ENCODE measurements at places on chromosomes 16 and 17.

- no peak for DNase-seq
Observed at GRCh38 chr16:76696876-76697275, 419.7 kb downstream of the CNTNAP4 start.

- DNase-seq, result no peak
Observed at GRCh38 chr16:72921620-72922019, 126.3 kb downstream of the ZFHX3 start.

- no peak for DNase-seq
Observed at GRCh38 chr16:24583494-24583893, 44.1 kb downstream of the RBBP6 start.

DNA sequence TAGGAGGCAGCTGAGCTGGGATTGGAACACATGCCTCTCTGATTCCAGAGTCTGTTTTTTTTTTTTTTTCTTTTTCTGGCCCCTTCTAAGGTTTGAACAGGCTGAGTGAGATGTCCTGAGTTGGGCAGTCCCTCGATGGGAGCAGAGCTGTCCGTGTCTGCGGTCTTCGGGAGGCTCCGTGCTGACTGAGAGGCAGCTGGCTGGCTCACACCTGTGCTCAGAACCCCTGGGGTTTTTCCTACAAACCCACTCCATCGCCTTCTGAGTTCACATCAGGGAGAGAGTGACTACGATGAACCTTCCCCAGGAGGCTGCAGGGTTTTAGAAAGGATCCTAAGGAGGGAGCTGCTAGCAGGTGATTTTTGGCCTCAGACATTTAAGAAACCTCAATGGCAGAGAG lies 92.5 kb downstream of the IRF8 start:
- DNase-seq, result no peak

DNA sequence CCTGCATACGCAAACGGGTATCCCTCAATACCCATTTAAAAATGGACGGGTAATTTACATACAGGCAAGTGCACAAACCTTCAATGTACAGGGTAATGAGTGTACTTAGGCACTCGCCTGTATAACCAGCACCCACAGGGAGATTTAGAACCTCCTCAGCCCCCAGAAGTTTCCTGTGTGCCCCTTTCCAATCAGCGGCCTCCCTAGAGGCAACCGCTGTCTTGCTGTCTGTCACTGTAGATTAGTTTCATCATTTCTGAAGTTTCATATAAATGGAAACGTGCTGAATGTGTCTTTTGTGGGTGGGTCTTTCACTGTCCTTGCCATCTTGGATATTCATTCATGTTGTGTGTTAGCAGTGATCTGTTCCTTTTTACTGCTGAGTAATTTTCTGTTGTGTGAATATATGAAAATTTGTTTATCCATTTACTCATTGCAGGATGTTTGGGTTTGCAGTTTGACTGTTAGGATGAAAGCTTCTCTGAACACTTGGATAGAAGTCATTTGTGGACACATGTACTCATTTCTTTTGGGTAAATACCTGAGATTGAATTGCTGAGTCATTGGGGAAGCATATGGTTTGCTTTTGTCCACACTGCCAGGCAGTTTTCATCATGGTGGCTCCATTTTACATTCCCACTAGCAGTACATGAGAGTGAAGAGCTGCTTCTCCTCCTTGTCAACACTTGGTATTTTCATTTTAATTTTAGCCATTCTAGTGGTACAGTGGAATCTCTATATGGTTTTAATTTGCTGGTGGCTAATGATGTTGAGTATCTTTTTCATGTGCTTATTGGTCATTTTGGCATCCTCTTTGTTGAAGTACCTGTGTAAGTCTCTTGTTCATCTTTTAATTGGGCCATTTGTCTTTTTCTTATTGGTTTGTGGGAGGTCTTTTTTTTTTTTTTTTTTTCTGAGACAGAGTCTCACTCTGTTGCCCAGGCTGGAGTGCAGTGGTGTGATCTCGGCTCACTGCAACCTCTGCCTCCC lies 2.1 kb upstream of the ADCY7 start:
- no peak for DNase-seq

DNA sequence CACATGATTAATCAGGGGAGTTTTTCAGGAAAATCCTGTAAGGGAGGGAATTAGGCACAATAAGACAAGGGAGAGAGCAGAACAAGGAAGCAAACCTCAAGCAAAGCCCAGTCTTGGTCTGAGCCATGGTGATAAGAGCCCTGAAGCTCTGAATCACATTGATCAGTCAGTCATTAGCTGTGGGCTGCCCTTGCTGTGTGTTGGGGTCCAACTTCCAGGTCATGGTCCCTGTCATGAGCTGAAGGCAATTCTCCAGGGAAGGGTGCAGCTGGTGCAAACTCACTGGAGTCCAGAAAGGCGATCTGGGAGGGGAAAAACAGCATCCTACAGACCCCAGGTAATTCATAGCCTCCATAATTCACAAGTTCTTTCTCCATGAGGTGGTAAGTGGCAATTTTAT lies 89.9 kb downstream of the CYLD start:
- DNase-seq, result no peak

DNA sequence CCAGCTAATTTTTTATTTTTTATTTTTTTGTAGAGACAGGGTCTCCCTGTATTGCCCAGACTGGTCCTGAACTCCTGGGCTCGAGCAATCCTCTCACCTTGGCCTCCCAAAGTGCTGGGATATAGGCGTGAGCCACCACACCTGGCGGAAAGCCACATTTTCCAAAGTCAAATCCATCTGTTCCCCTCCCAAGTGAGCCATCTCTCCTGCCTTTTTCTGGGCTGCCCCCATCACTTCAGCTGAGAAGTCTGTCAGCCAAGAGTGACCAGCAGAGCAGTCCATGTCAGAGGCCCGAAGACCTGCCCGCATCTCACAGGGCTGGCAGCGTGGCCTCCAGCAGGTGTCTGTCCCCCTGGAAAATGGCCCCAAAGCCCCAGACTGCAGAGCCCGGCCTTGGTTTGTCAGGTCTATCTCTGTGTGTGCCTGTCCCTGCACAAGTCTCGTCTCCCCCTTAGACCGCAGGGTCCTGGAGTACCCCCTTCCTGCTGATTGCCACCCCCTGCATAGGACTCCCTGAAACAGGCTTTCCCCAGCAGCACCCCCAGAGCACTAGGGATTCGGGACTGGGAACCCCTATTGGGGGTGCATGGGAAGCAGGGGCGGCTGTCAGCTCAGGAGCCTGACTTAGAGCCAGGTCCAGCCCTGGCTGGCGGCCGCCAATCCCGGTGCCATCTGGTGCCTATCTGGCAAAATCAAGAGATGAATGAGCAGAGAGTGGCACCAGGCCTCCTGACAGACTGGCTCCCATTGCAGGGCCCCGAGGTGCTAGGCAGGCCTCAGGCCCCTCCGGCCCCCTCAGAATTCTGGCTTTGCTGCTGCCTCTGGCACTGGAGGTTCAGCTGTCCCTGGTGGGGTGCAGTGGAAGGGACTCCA lies 7.8 kb downstream of the TTYH2 start:
- no peak for DNase-seq

DNA sequence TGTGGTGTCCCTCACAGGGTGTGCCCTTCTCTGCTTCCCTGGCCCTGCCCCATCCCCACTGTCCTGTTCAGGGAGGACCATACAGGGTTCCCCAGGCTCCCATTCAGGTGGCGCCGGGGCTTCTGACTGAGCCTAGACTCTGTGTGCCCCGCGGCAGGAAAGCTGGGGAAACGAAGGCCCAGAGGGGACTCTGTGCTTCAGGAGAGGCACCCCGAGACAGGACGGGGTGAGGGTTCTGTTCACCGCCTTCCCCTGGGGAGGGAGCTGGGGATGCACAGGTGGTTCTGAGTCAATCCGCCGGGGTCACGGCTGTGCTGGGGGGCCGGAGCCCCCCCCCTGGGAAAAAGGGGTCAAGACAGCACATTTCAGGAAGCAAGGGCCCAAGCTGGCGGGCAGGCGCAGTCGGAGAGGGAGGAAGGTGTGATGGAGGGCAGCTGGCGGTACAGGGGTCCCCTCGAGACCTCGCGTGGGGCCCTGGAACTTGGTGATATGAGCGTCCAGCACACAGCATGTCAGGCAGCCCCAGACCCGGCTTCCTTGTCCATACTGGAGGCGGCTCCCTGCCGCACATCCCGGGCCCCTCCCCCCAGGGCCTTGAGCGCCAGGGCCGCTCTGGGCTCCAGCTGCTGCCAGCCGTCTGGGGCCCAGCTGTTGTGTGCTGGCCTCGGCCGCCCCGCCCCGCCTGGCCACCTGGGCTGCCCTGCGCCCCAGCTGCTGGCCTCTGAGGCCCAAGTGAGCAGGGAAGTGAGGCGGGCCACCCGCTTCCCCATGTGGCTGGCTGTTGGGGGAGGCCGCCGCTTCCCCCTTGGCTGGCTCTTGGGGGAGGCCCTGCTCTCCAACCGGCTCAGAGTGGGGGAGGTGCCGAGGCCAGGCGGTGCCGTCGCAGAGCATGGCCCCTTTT lies 5.6 kb upstream of the NOTUM start:
- peak; percentile 55 for DNase-seq

GRCh38 chr17:57365420-57365819 lies 109.1 kb downstream of the MSI2 start:
- DNase-seq, result no peak

DNA sequence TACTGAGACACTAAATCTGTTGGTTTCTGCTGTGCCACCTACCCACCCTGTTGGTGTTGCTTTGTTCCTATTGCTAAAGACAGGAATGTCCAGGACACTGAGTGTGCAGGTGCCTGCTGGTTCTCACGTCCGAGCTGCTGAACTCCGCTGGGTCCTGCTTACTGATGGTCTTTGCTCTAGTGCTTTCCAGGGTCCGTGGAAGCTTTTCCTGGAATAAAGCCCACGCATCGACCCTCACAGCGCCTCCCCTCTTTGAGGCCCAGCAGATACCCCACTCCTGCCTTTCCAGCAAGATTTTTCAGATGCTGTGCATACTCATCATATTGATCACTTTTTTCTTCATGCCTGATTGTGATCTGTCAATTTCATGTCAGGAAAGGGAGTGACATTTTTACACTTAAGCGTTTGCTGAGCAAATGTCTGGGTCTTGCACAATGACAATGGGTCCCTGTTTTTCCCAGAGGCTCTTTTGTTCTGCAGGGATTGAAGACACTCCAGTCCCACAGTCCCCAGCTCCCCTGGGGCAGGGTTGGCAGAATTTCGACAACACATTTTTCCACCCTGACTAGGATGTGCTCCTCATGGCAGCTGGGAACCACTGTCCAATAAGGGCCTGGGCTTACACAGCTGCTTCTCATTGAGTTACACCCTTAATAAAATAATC lies 14.6 kb downstream of the STH start:
- DNase-seq, result peak; percentile 27

- DNase-seq, result no peak
Observed at GRCh38 chr16:68995011-68995504, 110.4 kb upstream of the HAS3 start.
